Placental pericyte (primary cell): ENCODE measurements at places on chromosomes 5 and 9. TPM values are rescaled to one million over a fixed set of nuclear protein-coding genes. Genes with fewer than 3 reads are reported as not detected.

CEP120 gene
- 28.3 and 32.6 TPM in 2 replicates for total RNA-seq

VCAN gene
- total RNA-seq = 200 and 945 TPM in 2 replicates

TEK gene
- total RNA-seq = 1.8 and 15.6 TPM in 2 replicates

IFNA21 gene
- not detected in 2 replicates for total RNA-seq

C9orf43 gene
- 0.43 and 0.66 TPM in 2 replicates for total RNA-seq

F2R gene
- total RNA-seq = 87.3 and 145 TPM in 2 replicates

PIGO gene
- total RNA-seq = 18.5 and 22.3 TPM in 2 replicates

SLC46A2 gene
- total RNA-seq = not detected in 2 replicates

PDE6A gene
- total RNA-seq = not detected in 2 replicates

PCDHGC5 gene
- 3.9 and 6.6 TPM in 2 replicates for total RNA-seq

CCDC187 gene
- not detected in 2 replicates for total RNA-seq

SLC35D2 gene
- total RNA-seq = 26.9 and 29.9 TPM in 2 replicates

SLCO6A1 gene
- under 0.01 and 0.14 TPM in 2 replicates for total RNA-seq

CTXN3 gene
- not detected in 2 replicates for total RNA-seq

NEUROG1 gene
- total RNA-seq = not detected in 2 replicates

C8G gene
- 0.66 TPM in 1 of 2 replicates, not detected in the other for total RNA-seq

SLC36A3 gene
- total RNA-seq = not detected in 2 replicates

LCNL1 gene
- 0.14 and 9.8 TPM in 2 replicates for total RNA-seq

RNF180 gene
- total RNA-seq = 1.0 and 1.3 TPM in 2 replicates

C9orf50 gene
- total RNA-seq = not detected in 2 replicates

PRUNE2 gene
- total RNA-seq = 0.72 and 1.1 TPM in 2 replicates

ITGA1 gene
- total RNA-seq = 237 and 283 TPM in 2 replicates

ARHGAP26 gene
- 2.6 and 3.1 TPM in 2 replicates for total RNA-seq

NDUFA8 gene
- 22.8 and 24.3 TPM in 2 replicates for total RNA-seq

MCIDAS gene
- not detected in 2 replicates for total RNA-seq

PCDHGC3 gene
- total RNA-seq = 81.9 and 107 TPM in 2 replicates

SWI5 gene
- 17.6 and 25.6 TPM in 2 replicates for total RNA-seq

DBH gene
- total RNA-seq = not detected in 2 replicates

CAMK2A gene
- 2.0 and 2.4 TPM in 2 replicates for total RNA-seq

EPB41L4B gene
- total RNA-seq = 0.14 and 0.44 TPM in 2 replicates

EXD3 gene
- 5.4 and 8.3 TPM in 2 replicates for total RNA-seq

LRRC26 gene
- not detected in 2 replicates for total RNA-seq

FOXD4L5 gene
- total RNA-seq = 0.14 TPM in 1 of 2 replicates, not detected in the other

PTAR1 gene
- 70.0 and 116 TPM in 2 replicates for total RNA-seq

TBCA gene
- 69.4 and 132 TPM in 2 replicates for total RNA-seq

SPINK4 gene
- total RNA-seq = 1.3 and 1.8 TPM in 2 replicates

TAF11L11 gene
- total RNA-seq = not detected in 2 replicates

TIMD4 gene
- total RNA-seq = not detected in 2 replicates

ARSI gene
- total RNA-seq = 28.2 and 54.7 TPM in 2 replicates

MAMDC4 gene
- total RNA-seq = 2.0 and 3.5 TPM in 2 replicates

NUTM2F gene
- not detected in 2 replicates for total RNA-seq

RNF183 gene
- not detected in 2 replicates for total RNA-seq

ZDHHC11B gene
- 0.22 TPM in 1 of 2 replicates, not detected in the other for total RNA-seq

CA9 gene
- not detected in 2 replicates for total RNA-seq

SHC3 gene
- 2.4 and 15.3 TPM in 2 replicates for total RNA-seq
